AG04449 (cell line): ENCODE measurements at places on chromosomes 6 and 20.
A peak's percentile ranks its signal among the peaks of the same experiment; 100 is the strongest.

DNA sequence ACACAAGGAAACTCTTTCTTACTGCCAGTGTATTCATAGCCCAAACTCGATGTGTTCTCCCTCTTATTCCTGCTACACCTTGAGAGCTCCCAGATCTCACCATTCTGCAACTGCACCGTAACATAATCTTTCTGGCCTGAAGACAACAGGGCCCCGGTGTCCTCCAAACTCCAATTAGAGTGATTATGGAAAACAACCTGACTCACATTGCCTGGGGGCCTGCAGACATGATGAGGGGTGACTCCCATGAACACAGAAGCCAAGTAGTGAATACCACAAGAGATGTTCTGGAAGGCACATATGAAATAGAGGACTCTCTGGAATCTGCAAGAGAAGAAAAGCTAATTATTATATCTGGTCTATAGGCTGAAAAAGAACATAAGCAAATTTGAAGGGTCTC is 19.7 kb downstream of the SLC22A16 start:
- DNase-seq, result no peak

DNA sequence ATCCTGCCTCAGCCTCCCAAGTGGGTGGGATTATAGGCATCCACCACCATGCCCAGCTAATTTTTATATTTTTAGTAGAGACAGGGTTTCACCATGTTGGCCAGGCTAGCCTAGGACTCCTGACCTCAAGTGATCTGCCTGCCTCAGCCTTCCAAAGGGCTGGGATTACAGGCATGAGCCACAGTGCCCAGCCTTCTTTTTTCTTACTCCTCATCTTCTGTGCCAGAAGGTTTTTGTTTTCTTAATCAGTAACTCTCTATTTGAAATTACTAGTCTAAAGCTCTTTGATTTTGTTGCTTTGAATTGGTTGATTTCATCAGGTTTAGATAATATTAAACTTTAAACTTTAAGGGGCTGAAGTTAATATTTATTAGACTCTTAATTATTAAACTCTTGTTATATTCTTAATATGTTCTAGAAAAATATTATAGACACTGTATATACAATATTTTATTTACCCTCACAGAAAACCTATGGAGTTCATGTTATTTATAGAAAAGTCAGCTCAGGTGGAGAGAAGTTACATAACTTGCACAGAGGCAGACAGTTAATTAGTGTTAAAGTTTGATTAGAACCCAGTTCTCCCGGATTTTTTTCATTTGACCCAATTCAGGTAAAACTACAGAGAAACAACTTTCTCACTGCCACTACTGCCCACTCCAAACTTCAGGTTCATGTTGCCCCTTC is 177.4 kb upstream of the SGK1 start:
- DNase-seq, result no peak

DNA sequence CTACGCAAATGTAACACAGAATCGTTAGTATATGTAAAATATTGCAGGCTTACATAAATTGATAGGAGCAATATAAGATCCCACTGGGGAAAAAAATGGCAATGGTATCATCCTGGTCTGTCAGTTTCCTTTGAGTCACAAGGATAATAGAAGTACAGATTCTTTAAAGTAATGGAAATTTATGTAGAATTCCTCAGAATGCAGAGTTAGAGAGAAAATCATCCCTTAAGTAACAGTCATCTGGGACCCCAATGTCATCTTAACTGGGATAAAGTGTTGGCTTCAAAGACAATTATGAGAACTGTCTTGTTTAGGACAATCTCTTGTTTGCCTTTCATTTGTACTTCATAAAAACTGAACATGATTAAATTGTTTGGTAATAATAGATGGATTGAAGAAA is 34.5 kb upstream of the PDE7B start:
- no peak for DNase-seq

- DNase-seq, result no peak
Observed at GRCh38 chr6:142716097-142716496, 228.9 kb downstream of the HIVEP2 start.

- no peak for DNase-seq
Observed at GRCh38 chr20:56098981-56099500, 93.7 kb upstream of the CBLN4 start.

DNA sequence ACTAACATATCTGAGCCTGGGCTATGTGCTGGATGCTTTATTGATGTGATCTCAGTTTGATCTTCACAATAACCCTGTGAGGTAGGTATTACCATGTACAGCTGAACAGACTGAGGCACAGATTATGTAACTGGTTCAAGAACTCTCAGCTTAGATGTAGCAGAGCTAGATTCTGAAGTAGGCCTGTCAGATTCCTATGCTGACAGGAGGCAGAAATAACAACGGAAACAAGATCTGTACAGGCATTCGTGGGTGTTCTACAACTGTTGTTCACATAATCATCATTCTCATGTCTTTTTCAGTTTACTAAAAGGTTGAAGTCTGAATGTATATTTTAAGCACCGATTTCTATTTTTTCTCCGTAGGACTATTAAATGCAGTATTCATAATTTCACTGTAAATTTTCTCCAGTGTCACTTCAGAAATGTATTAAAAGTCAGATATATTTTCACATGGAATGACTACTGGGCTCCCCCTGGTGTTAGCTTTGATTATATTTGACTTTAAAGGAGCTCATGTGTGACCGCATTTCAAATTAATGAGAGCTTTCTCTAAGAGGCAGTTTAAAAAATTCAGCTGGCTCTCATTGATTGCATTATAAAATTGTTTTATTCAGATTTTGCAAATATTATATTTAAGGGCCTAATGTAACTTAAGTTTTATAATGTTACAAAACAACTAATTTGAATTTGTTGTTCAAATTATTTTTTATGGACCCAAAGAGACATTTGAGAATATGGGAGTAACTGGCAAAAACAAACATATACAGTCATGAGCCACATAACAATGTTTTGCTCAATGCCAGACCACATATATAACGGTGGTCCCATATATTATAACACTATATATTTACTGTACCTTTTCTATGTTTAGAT is 36.4 kb upstream of the SLC17A4 start:
- DNase-seq, result no peak

GRCh38 chr6:37752718-37753117 is 55.0 kb upstream of the MDGA1 start:
- no peak for DNase-seq

DNA sequence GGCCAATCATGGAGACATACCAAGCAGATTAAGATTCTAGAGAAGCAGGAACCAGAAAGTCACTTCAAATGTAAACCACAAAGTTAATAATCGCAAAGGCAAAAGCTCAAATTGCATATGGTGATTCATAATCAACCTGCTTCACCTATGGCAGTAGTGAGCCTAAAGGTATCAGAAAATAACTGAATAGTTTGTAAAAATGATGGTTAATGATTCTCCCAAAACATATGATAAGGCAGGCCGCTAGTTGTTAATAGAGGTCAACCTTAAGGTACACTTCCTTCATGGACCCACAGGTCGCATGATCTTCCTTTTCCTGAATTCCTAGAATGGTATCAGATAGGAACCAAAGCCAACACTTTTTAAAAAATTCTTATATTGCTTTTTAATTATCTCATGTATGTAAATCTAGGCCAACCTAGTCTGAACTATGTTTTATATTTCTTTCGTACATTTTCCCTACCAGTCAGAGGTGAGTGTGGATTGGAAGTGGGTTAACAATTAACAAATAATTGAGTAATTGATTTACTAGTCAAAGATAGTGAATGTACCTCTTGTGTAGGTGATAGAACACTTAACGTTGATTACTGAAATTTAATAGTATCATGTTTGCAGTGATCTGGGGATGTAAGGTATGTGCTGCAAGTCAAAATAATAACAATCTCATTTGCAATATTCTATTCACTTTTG is 16.4 kb downstream of the TAAR2 start:
- no peak for DNase-seq

GRCh38 chr20:32536851-32537656 is 48.1 kb downstream of the NOL4L start:
- DNase-seq, result no peak

DNA sequence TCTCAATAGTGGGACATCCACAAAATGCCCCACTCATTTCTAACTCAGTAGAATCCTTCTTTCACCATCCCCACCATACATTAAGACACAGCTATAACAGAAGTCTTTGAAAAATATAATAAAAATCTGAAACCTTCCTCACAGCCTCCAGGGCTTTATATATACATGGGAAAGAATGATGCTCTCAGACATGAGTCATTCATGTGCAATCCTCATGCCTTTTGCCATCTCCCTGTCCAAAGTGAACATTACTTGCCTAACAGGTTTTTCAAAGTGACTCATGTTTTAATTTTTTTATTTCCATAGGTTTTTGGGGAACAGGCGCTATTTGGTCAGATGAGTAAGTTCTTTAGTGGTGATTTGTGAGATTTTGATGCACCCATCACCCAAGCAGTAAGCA is 162.7 kb downstream of the RALGAPA2 start:
- DNase-seq, result peak; percentile 72

GRCh38 chr6:34278833-34279232 is 30.0 kb upstream of the SMIM29 start:
- no peak for DNase-seq

GRCh38 chr6:151351731-151352130 is 39.6 kb downstream of the ZBTB2 start:
- DNase-seq, result no peak

DNA sequence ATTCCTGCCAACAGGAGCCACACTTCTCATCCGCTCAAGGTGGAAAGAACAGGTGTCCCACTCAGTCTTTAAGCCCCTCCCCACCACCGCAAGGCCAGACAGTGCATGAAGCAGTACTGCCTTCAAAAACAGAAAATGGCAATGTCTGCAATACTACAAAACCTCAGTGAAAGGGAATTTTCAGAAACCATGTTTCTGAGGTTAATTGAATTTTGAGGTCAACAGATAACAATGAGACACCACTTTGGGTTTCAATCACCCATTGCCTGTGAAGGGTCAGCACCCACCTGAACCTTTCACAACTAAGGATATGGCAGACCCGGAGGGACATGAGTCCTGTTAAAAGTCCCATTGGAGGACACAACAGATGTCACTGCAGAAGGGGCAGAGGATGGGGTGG is 13.0 kb downstream of the ZC3H12D start:
- no peak for DNase-seq

DNA sequence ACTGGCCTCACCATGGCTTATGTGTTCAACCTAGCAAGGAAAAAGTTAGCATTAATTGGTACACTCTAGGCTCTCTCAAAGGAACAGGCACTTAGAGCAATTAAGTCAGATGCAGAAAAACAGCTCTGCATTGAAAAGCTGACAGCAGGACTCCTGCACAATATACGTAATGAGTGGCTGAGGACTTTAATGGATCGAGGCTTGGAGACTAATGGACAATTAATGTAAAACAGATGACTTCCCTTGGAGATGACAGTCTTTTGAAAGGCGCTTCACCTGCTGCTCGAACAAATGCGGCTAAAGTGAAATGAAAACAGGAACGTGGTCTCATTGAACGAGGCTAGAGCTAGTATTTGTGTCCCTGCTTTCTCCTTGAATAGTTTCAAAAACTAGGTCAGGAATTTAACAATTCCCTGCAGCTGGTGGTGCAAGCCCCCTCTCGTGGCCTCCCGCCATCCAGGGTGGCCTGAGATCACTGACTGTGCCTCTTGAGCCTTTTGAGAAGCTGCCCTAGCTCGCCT is 137.1 kb downstream of the ELOVL4 start:
- DNase-seq, result no peak

- DNase-seq, result no peak
Observed at GRCh38 chr6:36357872-36358225, 21.2 kb upstream of the BNIP5 start.

- DNase-seq, result no peak
Observed at GRCh38 chr20:57256205-57256604, 10.2 kb downstream of the BMP7 start.

DNA sequence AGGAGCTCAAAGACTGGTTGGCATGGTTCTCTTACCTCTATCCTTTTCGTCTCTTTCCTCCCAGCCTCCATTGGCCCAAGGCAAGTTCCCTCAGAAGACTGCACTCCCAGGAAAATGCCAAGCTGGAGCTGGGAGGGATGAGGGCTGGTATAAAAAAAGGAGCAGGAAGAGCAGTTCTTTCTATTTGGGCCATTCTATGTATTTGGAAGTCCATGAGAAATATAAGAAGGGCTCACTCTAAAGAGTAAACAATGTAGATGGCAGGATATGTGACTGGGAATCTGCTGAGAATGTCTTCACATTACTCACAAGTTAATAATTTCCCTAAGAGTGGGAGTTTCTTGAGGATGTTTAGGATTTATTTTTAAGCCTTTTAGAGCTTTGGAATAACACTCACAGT is 36.6 kb upstream of the ADTRP start:
- peak; percentile 47 for DNase-seq

DNA sequence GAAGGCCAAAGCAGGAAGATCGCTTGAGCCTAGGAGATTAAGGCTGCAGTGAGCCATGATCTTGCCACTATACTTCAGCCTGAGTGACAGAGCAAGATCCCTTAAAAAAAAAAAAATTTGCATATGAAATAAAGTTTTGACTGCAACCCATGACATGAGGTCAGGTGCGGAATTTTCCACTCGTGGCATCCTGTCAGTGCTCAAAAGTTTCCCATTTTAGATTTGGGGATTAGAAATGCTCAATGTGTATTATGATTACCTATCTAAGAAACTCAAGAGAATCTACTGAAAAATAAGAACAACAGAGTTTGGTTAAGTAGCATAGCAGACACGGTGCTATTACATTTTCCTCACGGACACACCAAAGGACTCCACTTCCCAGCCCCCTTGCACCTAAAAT is 11.7 kb downstream of the SLC23A2 start:
- DNase-seq, result no peak

DNA sequence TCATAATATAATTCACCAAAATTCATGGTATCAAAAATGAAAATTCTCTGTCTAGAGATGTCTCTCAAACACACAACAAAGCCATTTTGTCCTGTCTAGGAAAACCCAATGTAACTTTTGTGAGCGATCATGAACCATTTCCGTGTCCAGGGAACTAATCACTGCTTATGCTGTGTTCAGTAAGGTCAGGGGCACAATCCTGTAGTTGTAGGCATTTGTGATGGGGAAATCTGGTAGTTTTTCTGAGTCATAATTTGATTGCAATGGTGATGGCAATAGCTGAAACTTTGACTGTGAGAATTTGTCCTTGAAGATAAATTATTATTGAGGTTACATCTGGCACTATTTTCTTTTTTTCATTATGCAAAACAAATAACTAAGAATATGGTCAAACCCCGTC is 21.0 kb upstream of the GCLC start:
- no peak for DNase-seq

DNA sequence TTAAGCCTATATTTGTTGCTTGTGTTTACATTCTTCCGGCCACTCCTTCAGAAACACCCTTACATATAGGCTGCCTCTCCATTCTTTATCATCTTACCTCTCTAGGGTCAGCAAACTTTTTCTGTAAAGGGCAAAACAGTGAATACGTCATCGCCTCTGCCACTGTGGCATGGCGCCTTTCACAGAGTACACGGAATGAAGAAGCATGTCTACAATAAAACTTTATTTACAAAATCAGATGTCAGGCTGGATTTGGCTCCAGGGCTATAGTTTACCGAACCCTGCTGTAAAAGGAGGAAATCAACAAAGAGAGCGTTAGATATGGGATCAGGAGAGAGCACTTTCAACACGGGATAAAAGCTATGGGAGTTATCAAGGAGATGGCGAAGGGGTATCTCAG is 9.3 kb upstream of the NCR2 start:
- DNase-seq, result no peak
